Peyer's patch (tissue), 4 donors: ENCODE measurements at places on chromosomes 2 and 18. TPM values are rescaled to one million over a fixed set of nuclear protein-coding genes. Genes with fewer than 3 reads are reported as not detected.

GRCh38 chr2:102235491-102235890, 48.7 kb downstream of the IL1RL2 start:
- DNase-seq: no peak

DNA sequence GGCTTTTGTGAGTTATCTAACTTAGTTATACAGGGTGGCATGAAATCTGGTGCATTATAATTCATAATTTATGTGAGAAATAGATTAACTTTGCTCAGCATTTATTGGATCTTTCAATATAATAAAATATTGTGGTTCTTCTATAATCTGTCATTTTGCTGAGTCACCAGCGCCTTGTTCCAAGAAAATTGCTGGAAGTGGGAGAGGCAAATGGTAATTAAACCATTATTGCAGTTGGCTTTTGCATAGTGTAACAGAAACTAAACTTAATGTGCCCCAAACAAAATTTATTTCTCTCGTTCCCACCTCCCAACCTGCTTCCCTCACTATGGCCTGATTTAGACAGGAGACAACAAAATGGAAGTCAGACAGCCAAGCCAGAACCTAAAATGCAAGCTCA, 146.3 kb downstream of the GALR1 start:
- no peak for DNase-seq

DNA sequence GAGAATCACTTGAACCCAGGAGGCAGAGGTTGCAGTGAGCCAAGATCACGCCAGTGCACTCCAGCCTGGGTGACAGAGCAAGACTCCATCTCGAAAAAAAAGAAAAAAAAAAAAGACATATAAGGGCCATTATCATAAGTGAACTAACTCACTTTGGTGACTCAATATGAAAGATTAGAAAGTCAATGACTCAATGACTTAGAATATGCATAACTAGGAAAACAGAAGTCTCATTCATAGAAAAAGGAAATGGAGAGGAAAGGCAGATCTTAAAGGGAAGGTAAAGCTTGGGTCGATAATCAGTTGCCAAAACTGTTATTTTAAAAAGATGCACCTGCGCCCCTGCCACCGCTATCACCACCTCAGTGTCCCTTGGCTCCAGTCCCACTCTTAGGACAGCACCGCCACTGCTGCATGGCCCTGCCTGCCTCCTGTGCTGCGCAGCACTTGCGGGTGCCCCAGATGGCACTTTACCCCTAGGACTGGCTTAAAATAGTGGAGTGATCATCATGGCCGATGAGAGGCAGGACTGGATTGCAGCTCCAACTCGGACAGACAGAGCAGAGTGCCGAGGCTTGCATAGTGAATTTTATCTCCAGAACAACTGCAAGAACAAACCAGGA, 54.7 kb downstream of the INO80D start:
- DNase-seq: no peak

DNA sequence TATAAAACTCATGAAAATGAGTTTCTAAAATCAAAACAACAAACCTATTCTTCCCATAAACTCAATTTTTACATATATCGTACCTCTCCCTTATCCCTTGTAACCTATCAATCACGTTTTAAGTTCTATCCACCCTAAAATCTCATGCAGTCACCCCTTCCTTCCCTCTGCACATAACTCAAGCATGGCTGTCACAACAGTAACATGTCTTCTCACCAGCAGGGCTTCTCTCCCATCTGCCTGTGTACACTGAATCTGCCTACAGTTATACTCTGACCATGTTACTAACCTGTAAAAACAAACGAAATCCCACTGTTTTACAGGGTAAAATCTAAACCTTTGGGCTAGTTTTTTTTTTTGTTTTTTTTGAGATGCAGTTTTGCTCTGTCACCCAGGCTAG, 68.2 kb downstream of the MAP4K3 start:
- DNase-seq: no peak

DNA sequence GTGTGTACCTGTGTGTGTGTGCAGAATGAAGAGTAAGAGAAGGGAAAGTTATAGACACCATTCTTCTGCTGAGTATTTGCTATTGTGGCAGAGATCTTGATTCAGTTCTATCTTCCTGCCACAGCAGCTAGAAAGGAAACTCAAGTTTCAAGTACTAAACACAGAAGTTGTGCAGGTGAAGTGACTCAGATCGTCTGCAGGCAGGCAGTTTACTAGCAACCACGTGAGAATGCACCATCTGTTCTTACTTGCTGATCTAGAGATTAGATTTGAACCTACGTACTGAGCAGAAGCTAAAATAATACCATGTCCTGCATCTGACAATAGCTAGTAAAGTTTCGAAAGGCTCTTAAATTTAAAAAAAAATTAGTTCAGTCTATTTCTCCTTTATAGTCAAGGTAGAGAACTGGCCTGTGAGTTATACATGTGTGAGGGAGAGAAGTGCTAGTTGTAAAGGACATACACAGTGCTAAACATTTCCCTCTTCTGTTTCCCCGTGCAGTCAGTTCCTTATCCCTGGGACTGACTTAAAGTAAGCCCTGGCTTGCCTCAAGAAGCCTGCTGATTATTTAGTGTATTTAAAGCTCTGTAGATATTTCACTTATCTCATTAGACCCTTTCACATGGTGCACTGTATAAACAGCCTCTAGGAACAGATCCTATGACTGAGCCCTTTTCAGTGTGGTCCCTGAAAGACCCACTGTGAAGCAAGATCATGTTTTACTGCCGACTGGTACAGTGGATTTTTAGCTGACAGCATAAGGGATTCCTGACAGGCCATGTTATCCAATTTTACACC, 45.0 kb downstream of the SLC38A11 start:
- peak; percentile 69 for DNase-seq

GRCh38 chr2:157744571-157745076, 116.0 kb upstream of the ACVR1C start:
- DNase-seq: no peak

GRCh38 chr2:47070155-47070919, 84.8 kb downstream of the STPG4 start:
- DNase-seq: no peak

GRCh38 chr2:203656522-203657287, 49.7 kb upstream of the CD28 start:
- DNase-seq: no peak

DNA sequence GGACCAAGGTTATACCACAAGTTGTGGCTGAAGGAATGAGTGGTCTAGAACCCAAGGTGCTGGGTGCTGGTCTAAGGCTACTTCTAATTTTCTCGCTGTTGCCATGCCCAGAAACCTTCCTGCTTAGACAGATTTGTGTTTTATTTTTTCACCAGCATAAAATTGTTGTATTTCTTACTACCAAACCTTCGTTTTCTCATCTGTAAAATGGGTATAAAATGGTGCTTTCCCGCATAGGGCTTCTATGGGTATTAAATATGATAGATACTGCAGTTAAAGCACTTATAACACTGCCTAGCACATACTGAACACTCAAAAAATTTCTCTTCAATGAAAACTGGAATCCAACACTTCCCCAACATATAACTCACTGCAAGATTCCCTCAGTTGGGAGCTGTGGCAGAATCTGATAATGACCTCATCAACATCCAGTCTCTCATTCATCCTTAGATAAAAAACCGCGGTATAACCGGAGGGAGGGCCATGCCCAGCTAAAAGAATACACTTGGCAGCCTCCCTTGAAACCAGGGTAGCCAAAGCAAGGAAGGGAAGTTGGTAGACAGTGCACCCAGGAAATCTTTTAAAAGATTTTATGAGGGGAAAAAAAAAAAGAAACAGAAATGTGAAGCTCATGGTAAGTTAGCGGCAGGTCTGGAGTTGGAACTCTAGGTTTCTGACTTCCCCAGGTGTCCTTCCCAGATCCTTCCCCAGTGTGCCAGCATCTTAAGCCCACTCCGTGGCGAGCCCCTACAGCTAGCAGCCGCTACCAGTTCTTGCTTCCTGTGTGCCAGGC, 1.2 kb downstream of the NEMP2 start:
- DNase-seq: no peak

GRCh38 chr18:48754993-48755473, 195.7 kb downstream of the SMAD7 start:
- no peak for DNase-seq

DNA sequence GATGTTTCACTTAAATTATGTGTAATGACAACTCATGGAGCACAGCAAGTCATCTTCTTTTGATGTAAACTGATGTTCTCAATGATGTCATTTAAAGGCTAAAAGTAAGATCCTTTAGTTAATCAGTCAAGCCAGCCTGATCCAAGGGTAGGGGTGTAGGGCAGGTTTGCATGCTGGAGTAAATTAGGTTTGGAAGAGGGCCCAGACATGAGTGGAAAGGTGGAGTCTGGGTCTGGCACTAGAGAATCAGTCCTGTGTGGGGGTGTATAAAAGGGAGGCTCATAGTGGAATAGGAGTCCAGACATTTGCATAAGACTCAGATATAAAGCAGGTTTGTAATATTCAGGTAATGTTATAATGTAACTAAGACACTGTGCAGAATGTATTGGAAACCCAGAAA, 88.8 kb upstream of the NYAP2 start:
- no peak for DNase-seq

- no peak for DNase-seq
These were observed 255.1 kb upstream of the TMEM200C start for GRCh38 chr18:6150430-6150829.

GRCh38 chr2:230843132-230843531, 21.6 kb upstream of the ITM2C start:
- peak; percentile 59 for DNase-seq

DNA sequence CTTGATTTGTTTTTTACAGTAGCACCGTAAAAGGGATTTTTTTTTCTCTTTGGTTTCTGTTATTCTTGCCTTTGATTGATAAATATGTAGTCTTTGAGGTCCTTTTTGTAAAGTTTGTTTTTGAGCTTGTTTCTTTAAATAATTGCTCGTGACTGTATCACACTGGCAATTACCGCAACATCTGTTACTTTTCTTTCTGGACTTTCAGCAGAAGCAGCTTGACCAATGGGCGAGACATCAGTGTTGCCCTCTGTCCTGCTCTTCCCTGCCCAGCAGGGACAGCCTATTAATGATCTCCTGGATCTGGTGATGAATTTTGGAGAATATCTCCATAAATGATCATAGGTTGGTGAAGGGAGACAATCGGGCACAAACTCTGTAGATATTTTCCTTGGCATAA, 74.9 kb downstream of the TDRD15 start:
- DNase-seq: no peak

GRCh38 chr2:102391565-102391964, 31.4 kb upstream of the IL18RAP start:
- no peak for DNase-seq

- no peak for DNase-seq
These were observed 101.0 kb downstream of the FAM210A start for GRCh38 chr18:13625355-13625754.

GRCh38 chr2:232700154-232700553, 3.0 kb downstream of the GIGYF2 start:
- no peak for DNase-seq

DNA sequence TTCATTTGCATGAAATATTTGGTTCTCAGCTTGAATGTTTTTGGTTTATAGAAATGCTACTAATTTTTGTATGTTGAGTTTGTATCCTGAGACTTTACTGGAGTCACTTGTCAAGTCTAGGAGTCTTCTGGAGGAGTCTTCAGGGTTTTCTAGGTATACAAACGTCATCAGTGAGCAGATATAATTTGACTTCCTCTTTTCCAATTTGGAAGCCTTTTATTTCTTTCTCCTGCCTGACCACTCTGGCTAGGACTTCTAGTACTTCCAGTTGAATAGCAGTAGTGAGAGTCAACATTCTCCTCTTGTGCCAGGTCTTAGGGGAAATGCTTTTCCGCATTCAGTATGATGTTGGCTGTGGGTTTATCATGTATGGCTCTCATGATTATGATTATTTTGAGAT, 55.4 kb upstream of the THUMPD2 start:
- no peak for DNase-seq

- DNase-seq: peak; percentile 36
These were observed 100.9 kb upstream of the TEX51 start for GRCh38 chr2:126797622-126798275.

DNA sequence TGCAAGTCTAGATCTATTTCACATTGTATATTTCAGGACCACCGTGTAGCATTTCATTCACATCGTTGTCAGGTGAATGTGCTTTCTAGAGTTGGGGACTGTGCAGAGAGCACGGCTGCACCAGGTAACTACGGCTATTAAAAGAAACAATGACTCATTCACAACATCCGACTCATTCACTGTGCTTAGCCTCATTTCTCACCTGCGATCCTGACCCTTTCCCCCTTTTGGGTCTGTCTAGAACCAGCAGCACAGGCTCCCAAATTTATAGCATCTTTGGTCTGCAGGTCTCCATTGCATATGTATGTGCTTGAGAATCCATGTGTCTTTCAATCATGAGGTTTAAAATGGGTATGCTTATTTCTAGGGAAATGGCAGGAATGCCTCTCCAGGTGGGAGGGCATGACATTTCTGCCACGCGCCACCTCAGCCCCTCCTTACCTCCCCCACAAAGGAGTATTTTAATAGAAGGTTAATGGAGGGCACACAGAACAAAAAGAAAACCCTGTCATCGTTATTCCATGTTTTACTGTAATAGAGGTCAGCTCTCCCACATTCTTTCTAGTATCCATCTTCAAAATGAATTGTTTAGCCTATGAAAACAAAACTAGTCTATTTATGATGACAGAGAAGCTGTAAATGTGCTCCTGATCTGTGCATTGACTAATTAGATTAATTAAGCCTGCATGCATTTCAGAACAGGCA, 246.7 kb upstream of the EPHA4 start:
- DNase-seq: no peak

GRCh38 chr2:120373424-120373823, 27.5 kb downstream of the INHBB start:
- no peak for DNase-seq

DNA sequence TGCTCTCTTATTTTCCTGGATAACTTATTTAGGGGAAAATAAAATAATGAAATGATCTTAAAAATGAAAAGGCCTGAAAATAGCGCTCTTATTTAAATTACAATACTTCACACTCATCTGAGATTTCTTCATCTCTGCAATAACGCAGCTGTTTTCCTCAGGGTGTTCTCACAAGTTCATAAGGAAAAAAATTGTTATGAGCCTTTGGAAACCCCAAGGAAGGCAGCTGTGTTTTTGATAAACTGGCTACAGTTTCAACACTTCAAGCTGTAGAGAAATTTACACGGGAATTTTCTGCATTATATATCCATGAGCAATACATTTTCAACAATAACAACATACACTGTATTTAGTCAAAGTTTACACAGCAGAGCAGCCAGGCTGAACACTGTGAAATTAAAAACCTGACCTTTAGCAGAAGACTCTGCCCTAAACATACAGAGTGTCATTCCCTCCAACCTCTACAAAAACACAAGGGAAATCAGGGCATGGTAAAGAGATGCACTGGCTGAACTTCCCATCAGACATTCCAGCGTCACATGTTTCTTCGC, 959.6 kb downstream of the SLC4A3 start:
- DNase-seq: no peak

GRCh38 chr2:106800976-106801655, 84.9 kb downstream of the ST6GAL2 start:
- DNase-seq: no peak

- no peak for DNase-seq
These were observed 20.3 kb downstream of the ACTR3 start for GRCh38 chr2:113910110-113910717.

SLC19A3 gene
- 29.0 TPM for total RNA-seq

STAT4 gene
- 18.2 TPM for total RNA-seq

POTEC gene
- not detected for total RNA-seq

GALNT13 gene
- total RNA-seq: 1.6 TPM

ABCA12 gene
- not detected for total RNA-seq

MAP3K19 gene
- not detected for total RNA-seq

ANKRD36 gene
- 25.4 TPM for total RNA-seq
